C1 segment of cervical spinal cord (tissue), 14 donors: ENCODE measurements at places on chromosomes 2 and 18.

- no peak for DNase-seq
Observed at GRCh38 chr2:234444893-234445292, 52.0 kb downstream of the ARL4C start.

GRCh38 chr2:15242936-15243461 is 318.1 kb downstream of the NBAS start:
- no peak for DNase-seq

- DNase-seq, result no peak
Observed at GRCh38 chr2:136238286-136239078, 120.5 kb upstream of the CXCR4 start.

DNA sequence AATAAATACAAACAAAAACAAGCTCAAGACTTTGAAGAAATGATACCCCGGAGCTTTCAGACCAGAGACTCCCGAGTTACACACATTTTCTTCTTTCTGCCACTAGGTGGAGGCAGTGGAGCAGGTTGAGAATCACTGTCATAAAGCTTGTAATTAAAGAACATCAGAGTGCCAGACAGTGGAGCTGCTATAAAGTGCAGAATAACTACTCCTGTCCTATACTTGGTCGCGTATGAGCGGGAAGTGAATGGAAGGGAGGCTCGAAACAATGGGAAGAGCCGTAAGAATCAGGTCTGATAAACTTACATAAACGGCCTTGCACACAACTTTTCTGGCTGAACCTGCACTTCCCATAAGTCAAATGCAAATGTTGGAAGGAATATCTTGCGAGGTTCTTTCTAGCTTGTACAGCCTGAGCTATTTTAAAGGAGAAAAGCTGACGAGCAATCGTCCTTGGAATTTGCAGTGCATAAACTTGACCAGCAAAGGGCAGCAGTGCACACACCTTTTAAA is 189.0 kb downstream of the RPIA start:
- no peak for DNase-seq

DNA sequence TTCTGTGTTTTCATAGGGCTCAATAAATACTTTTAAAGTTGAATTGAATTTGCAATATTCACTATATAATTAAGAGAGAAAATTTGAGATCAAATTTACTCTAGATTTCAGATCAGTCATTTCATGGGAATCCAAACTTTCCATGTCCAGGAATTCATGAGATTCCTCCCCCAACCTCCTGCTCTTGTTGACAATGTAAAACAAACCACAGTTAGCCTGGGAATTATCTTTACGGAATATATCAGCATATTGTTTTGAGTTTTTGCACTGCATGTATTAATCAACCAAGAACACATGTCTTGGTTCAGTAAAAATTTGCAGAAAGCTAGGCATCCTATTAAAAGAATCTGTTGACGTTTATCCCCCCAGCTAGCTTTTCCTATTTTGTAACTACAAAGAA is 42.3 kb downstream of the CYP1B1 start:
- DNase-seq, result no peak

DNA sequence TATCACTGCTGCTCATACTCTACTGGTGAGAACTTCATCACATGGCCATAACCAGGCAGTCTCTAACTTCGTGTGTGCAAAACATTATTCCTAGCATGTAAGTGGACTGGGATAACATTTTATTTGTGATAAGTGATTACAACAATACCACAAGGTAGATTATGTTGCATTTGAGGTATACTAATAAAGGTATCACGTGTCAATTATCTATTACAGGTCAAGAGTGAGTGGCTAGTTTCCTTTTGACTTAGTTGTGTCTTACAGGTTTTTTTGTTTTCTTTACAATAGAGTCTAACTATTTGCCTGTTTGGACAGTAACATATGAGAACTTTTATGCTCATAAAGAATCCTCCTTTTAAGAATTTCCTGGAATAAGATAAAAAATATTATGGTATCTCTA is 67.2 kb upstream of the DSC1 start:
- DNase-seq, result no peak

GRCh38 chr2:118856978-118857676 is 9.7 kb upstream of the EN1 start:
- DNase-seq, result no peak
